Astrocyte of the spinal cord (primary cell): ENCODE measurements at places on chromosomes 2 and 18.
A peak's percentile ranks its signal among the peaks of the same experiment; 100 is the strongest.

- DNase-seq: no peak
Observed at GRCh38 chr18:25282896-25283703, 68.9 kb downstream of the ZNF521 start.

- DNase-seq: no peak
Observed at GRCh38 chr2:219286436-219287115, 7.4 kb downstream of the DNAJB2 start.

- no peak for DNase-seq
Observed at GRCh38 chr2:216017365-216017764, 4.0 kb upstream of the MREG start.

DNA sequence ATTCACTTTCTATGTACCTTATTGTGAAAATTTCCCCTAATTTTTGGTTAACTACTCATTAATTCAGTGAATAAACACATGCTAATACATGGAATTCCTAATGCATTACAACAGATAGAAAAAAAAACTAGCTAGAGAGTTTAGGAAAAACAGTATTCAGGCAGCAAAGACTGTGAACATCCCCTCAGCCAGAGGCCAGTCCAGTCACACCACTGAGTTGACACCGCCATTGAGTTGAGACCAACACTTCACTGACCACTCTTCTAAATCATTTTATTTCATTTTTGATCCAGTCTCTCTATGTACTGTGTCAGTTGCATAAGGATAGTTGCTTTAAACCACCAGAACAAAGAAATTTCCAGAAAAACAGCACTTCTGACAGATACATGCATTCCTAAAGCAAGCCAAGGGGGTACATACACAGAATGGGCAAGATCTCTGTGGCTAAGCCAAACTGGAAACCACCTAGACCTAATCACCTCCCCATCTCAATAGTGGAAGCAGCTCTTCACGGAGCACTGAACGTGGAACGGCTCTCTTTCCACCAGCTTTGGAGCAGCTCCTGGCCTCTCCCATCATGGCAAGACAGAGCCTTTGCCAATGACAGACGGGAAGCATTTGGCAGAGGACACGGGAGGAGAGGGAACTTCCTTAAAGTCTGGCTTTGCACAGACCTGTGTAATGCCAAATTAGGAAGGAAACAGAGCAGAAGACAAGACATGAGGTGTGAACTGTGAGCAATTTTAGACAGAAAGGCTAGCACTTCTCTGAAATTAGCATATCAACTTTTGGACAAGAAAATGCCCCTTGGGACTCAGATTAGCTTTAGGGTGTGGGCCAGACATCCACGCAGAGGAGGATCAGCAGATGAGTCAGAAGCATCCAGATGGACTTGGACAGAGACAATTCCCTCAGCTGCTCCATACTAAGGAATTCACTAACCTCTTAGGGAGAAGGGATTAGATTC lies 36.4 kb downstream of the CACNB4 start:
- no peak for DNase-seq

- no peak for DNase-seq
Observed at GRCh38 chr2:52964916-52965530, 802.6 kb upstream of the CHAC2 start.

DNA sequence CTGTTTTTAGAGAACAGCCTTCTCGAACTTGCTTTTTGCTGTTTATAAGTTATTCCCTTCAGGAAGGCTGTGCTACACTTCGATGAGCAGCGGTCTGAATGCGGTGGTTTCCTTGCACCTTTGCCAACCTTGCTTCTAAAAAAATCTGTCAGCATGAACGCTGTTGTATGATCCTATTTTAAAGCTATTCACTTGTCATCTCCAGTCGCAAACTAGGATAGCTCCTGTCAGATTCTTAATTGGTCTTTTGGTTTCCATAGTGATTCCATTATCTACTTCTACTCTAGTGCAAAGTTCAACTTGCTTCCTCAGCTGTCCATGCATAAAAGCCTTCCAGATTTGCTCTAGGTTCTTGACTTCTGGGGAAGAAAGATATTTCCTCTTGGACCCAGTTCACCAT lies 76.3 kb upstream of the GALNT3 start:
- no peak for DNase-seq

- no peak for DNase-seq
Observed at GRCh38 chr2:64599469-64599868, 54.2 kb downstream of the SERTAD2 start.

- DNase-seq: no peak
Observed at GRCh38 chr2:212745359-212745758, 206.8 kb upstream of the ERBB4 start.

GRCh38 chr18:13483316-13484270 lies 242.8 kb downstream of the FAM210A start:
- DNase-seq: no peak

DNA sequence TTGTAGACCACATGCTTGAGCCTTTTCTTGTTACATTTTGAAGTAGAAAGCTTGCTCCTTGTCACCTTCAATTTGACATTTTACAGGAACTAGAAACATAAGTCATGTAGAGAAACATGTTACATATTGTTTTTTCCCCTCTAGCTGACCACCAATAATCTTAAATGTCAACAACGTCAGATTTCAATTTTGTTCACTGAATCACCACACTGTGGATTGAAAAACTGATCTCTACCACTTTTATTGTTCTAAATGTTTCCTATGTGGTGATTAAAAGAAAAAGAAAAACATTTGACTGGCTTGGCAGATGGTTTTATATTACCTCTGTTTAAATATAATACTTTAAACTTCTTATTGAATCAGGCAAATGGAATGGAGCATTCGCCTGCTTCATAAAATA lies 87.7 kb downstream of the DSEL start:
- DNase-seq: peak; percentile 76

- DNase-seq: peak; percentile 78
Observed at GRCh38 chr2:72745679-72746368, 80.0 kb downstream of the EXOC6B start.

DNA sequence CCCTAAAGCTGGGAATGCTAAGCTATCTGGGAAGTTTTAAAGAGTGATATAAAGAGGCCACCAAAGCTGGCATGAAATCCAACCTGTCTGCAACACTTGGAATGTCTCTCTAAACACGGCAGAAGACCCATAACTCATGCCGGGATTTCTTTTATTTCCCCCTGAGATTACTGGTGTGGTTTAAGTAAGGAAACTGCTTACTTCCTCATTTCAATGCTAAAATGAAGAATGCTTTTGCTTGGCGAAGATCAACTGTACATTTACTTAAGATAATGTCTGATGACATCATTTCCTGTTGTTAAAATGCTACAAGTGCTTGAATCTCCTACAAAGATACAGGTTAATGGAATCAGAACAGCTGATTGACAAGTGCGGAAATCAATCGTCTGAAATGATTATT lies 353.8 kb upstream of the SALL3 start:
- DNase-seq: no peak

DNA sequence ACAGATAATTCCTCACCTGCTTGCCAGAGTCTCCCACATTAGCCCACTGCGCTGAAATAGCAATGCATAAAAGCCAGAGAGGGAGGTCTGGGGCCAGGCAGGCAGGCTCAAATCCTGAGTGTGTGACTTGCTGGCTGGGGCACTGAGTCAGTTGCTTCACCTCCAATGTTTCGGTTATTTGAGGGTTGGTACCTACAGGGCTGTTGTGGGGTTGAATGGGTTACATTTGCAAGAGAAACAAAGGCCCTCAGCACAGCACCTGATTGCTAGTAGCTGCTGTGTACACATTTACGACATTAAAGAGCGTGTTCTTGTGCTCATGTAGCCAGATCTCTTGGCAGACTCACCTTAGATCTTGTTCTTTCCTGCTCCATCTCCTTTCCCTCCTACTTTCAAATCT lies 34.1 kb upstream of the FAM110C start:
- no peak for DNase-seq

DNA sequence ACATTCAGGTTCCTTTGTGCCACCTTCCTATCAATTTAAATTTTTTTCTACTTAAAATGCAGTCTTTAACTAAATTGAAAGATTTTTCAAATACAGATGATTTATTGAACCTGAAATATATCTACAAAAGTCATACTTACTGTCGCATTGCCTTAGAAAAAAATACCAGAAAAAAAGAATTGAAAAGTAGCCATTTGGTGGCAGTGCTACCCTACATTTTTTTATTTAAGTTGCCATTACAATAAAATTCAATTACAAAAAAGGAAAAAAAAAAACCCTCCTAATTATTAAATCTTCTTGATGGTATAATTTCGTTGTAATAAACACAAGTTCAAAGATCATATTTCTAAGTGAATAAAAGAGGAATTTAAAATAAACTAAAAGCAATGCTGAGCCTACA lies 43.4 kb downstream of the DSC3 start:
- DNase-seq: peak; percentile 13

DNA sequence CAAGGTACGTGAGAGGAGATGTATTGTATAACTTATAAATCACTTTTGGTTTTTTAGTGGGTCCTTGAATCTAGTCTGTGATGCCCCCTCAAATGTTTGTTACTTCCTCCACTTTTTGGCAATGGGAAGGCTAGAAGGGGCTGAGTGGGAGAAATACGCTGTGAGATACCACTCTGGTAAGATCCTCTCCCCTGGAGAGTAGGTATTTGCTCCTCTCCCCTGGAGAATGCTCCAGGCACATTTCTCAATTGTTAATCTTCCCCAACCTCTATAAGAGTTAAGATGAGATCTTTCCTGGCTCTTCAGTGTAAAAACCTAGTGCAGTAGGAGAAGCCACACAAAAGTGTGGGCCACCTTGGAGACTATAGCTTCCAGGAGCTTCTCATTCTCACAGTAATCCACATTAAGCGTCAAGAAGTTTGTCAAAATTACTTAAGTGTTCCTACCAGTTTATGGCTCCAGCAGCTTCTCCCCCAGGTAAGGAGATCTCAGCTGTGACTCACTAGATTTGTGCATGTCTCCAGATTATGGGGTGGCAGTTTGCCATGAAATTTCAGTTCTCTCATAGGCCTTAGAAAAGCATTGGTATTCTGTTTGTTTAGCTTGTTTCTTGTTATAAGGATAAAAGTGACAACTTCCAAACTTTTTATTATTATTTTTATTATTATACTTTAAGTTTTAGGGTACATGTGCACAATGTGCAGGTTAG lies 182.6 kb downstream of the FSIP2 start:
- no peak for DNase-seq

- peak; percentile 97 for DNase-seq
Observed at GRCh38 chr2:45009303-45009927, at the start of gene SIX2. Gene SIX2, minus strand, starts transcription at chr2:45009452. Its CDS starts 342 bp downstream, at chr2:45009110.

DNA sequence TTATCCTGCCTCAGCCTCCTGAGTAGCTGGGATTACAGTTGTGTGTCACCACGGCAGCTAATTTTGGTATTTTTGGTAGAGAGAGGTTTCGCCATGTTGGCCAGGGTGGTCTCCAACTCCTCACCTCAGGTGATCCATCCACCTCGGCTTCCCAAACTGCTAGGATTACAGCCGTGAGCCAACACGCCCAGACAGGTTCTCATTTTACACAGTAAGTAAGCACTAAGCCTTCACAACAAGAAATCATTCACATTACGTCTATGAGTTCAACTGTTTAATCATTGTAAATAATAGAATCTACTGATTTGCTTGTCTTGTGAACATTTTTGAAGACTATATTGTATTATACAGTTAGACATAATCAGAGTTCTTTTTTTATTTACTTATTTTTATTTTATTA lies 131.5 kb upstream of the LRATD1 start:
- no peak for DNase-seq

DNA sequence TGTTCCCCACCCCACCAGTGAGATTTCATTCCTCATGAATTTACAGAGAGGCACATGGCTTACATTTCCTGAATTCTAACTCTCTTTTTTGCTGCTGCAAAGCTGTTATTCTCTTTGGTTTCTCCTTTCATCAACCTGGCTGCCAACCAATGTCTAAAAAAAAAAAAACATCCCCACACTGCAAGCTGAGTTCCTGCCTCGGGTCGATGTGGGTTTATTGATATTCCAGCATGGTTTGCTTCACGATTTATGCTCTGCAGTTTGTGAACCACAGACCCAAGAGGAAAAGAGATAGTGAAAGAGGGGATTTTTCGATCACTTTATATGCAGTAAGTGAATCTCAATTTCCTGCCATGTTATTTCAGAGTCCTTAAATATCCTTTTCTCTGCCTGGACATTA lies 363.6 kb downstream of the LPIN1 start:
- peak; percentile 67 for DNase-seq

DNA sequence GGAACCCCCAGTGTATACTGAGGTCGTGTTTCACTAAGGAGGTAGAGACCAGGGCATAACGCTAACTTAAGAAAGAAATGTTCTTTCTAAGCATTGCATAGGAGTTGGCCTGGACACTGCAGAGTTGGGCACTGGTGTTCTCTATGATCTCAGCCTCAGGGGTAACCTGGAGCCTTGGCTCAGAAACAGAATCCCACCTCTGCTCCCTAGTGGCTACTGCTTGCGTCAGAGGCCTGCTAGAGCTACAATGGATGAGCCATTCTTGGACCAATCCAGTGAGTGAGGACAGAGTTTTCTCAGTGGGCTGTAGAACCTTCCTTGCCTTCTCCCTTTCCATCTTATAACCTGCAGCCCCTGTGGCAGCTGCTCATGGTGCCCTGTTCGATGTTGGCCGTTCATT lies 324.4 kb upstream of the CELF4 start:
- no peak for DNase-seq

DNA sequence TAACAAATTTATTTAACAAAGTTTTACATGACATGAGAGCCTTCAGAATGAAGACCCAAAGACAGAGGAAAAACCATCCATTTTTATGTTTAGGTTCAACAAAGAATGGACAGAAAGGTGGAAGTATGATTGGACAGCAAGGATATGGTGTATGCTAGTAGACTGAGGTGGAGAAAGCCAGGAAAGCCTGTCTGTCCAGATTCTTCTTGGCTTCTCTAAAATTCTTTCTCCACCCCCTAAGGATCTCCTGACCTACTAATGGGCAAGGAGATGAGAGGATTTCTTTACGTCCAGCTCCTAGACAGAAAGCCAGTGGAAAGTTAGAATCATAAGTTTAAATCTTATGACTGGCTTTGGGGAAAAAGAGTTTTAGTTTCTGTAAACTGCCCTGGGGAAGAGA lies 3.0 kb downstream of the ATIC start:
- no peak for DNase-seq

DNA sequence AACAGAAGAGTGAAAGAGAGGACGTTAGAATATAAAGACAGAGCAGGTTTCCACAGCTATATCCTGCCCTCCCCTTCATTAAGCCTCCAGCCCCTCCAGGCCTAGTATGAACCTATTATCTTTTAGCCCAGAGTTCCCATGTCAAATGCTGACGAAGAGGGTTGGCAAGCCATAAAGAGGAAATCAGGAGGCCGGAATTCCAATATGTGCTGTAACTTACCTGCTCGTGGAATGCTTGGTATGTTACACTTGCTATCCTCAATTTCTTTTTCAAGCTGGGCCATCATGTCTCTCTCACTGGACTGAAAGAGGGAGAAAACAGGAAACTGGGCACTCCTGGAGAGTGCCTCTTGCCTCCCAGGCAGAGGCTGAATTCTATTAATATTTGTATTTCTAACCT lies 264.1 kb downstream of the TRIB2 start:
- no peak for DNase-seq
